A172 (cell line): ENCODE measurements at places on chromosomes 4 and X. TPM values are rescaled to one million over a fixed set of nuclear protein-coding genes. Genes with fewer than 3 reads are reported as not detected.

The CYTL1 gene
- total RNA-seq: not detected in 2 replicates

The SOWAHB gene
- not detected in 2 replicates for total RNA-seq

The VCX2 gene
- not detected in 2 replicates for total RNA-seq

The MAGEB2 gene
- 0.19 TPM in 1 of 2 replicates, not detected in the other for total RNA-seq

The TRIM2 gene
- total RNA-seq: 23.7 and 46.6 TPM in 2 replicates

The TMEM35A gene
- total RNA-seq: not detected in 2 replicates

DNA sequence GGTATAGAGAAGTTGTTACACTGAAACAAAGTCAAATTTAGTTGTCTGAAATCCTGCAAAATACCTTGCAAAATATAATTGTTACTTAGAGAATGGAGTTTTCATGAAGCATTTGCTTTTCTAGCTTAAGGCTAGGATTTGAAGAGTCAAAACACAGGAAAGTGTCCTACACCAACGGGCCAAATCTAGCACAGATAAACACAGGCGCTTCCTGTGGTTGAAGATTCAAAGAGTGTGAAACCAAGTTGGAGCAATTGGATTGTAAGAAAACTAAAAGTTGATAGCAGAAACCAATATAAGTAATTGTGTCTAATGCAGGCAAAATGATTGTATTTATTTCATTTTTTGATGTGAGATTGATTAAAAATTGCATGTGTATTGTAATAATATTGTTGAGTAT is 2002.5 kb upstream of the TENM3 start:
- DNase-seq: no peak

- no peak for DNase-seq
These were observed 191.4 kb downstream of the COL25A1 start for GRCh38 chr4:109111031-109111430.

GRCh38 chr4:19580095-19580494 is 671.6 kb upstream of the SLIT2 start:
- no peak for DNase-seq

GRCh38 chr4:53721263-53721662 is 130.0 kb upstream of the LNX1 start:
- no peak for DNase-seq

DNA sequence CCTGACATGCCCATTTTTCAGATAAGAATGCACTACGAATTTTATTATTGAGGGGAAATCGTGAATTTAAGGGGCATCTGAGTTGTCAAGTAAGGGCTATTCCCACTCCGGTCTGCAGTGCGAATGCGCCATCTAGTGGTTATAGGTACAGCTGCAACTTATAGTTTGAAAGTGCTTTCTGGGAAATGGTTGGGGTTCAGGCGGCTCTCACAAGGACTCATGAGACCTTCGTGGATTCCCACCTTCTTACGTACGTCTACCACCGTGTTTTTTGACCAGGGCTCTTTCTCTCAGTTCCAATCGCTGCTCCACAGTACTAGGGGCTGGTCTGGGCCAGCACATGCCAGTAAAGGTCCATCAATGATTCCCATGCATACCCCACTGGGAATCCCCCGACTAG is 12.3 kb downstream of the MSL3 start:
- peak; percentile 49 for DNase-seq

- DNase-seq: no peak
These were observed 22.6 kb downstream of the NAP1L5 start for GRCh38 chr4:88674979-88675378.

- DNase-seq: no peak
These were observed 47.8 kb downstream of the LHFPL1 start for GRCh38 chrX:112631892-112632291.

- DNase-seq: peak; percentile 46
These were observed 4.3 kb upstream of the SHROOM2 start for GRCh38 chrX:9781941-9782340.

DNA sequence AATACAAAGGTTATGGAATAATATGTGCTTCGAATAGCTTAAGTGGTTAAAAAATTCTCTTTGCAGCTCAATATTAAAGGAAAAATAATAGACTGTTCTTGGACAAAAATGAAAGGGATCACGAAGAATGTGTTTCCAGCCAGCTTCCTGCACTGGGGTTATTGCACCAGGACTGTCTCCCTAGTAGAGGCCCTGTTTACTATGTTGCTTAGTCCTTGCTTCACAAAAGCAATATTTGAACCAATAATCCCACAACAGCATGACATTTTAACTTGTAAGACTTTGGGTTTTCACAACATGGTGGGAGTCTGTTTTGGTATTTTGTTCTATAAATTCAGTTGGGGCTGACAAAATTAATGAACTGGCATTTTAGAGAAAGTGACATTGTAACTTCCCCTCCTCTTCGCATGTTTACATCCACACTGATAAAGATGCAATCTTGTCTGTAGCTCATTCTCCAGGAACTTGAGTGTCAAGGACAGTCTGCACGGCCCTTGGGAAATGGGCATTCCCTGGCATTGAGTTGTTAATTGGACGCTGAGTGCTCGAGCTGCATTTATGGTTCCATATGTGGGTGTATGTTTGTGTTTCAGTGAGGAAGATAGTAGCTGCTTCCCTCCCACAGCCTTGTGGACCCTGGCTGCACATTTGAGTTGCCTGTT is 39.0 kb downstream of the SHROOM2 start:
- no peak for DNase-seq
